ENCODE measurements at places on chromosomes 2 and 18.

DNA sequence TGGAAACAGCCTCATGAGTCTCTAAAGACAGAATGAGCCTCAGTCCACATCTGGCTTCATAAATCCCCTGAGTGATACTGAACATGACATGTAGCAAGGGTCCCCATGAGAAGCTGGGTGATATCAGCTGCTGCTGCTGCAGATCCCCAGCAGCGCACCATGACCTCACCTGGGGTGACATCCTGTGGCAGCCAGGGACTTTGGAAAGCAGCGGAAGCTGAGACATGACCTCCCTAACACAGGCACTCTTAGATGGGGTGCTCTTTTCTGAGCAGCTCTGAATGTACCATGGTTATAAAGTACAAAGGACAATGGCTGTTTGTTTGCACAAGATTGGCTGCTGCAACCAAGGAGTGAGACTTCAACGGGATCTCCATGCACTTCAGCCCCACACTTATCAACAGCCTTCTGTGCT is 74.7 kb upstream of the TMEM200C start:
- DNase-seq, result no peak

GRCh38 chr18:32919799-32920198 is 147.0 kb upstream of the KLHL14 start:
- DNase-seq, result peak; percentile 69

- no peak for DNase-seq
These were observed 74.3 kb downstream of the BIN1 start for GRCh38 chr2:127032621-127033020.

GRCh38 chr2:71530211-71530610 is 76.8 kb downstream of the DYSF start:
- no peak for DNase-seq

DNA sequence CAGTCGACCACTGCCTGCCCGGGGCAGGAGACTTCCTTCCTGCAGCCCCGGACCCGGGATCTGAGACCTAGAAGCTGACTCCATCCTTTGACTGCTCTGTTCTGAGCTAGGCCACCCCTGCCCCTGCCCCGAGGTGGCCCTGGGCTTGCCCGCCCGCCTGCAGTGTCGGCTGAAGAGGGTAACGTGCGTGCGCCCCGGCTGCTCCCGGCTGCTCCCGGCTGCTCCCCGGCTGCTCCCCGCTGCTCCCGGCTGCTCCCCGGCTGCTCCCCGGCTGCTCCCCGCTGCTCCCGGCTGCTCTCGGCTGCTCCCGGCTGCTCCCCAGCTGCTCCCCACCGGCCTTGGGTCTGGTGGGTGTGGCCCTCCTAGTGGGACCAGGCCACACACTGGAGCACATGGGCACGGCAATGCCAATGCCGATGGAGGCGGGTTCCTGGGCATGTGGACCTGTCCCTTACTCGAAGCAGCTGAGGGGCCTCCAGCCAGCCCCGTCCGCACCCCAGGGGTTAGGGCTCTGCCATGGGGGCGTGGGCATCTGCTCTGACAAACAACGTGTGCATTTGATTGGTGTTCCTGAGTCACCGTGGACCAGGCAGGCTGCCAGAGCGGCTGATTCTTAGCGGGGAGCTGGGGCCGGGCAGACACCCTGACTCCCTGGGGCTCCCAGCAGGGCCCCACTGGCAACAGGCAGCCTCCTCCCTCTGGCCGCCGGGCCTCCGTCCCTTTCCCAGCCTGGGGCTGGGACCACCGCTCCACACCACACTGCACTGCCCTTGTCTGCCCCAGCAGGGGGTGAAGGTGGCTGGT is 2.0 kb upstream of the GAL3ST2 start:
- peak; percentile 29 for DNase-seq

DNA sequence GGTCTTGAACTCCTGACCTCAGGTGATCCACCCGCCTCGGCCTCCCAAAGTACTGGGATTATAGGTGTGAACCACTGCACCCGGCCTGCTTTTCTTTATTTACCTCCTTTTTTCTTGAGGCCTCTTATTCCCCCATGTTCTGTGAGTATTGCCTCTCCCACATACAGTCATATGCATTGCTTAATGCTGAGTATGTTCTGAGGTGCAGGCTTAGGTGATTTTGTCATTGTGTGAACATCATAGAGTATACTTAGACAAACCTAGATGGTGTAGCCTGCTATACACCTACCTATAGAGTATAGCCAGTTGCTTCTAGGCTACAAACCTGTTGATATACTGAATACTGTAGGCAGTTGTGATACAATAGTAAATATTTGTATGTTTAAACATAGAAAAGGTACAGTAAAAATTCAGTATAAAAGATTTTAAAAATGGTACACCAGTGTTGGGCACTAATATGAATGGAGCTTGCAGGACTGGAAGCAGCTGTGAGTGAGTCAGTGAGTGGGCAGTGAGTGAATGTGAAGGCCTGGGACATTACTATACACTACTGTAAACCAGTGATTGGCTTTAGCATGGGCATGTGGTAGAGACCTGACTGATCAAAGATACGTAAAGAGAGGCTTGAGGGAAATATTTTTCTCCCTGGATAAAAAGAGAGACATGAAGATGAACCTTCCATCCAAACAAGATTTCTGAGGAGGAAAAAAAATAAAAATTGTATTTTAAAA is 17.6 kb downstream of the SLC39A10 start:
- no peak for DNase-seq

- DNase-seq, result no peak
These were observed 87.1 kb downstream of the PXDN start for GRCh38 chr2:1656961-1657841.

GRCh38 chr2:16025211-16025875 is 85.0 kb downstream of the MYCN start:
- no peak for DNase-seq

- no peak for DNase-seq
These were observed 768.6 kb upstream of the HS6ST1 start for GRCh38 chr2:129087133-129087813.

- DNase-seq, result no peak
These were observed 1131.7 kb upstream of the LRRTM1 start for GRCh38 chr2:81436256-81436655.

- no peak for DNase-seq
These were observed 47.1 kb downstream of the SLC4A1AP start for GRCh38 chr2:27710640-27711430.

GRCh38 chr2:36359067-36359466 is 3.5 kb downstream of the CRIM1 start:
- no peak for DNase-seq

- no peak for DNase-seq
These were observed 66.6 kb upstream of the HDAC4 start for GRCh38 chr2:239467281-239467955.

- no peak for DNase-seq
These were observed 560.0 kb upstream of the CDH2 start for GRCh38 chr18:28736951-28737350.

GRCh38 chr2:67208887-67209500 is 188.1 kb upstream of the ETAA1 start:
- DNase-seq, result no peak

DNA sequence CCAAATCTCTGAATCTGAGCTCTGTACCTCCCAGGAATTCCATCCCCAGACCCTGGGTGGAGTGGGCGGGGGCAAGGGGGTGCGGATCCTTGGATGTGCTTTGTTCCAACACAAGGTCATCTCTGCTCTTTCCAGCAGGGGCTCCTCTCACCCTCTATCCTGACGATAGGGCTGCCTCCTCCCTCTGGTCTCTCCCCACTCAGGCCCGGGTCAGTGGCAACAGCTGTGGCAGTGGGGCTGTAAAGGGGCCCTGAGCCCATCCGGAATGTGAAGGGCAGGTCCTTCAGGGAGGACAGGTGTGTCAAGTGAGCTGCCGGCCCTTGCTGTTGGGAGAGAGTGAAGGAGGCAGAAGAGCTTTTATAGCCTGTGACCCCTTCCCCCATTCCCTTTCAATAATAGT is 167.8 kb downstream of the CELF4 start:
- no peak for DNase-seq

DNA sequence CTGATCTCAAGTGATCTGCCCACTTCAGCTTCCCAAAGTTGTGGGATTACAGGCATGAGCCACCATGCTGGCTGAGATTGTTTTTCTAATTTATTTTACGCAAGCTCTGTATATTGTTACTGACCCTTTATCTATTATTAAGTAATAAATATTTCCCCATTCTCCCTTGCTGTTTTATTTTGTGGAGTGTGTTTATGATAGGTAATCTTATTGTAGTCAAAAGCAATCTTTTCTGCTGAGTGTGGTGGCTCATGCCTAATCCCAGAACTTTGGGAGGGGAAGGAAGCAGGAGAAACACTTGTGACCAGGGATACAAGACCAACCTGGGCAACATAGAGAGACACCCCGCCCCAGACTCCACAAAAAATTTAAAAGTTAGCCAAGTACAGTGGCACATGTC is 55.2 kb upstream of the RTN4 start:
- no peak for DNase-seq

DNA sequence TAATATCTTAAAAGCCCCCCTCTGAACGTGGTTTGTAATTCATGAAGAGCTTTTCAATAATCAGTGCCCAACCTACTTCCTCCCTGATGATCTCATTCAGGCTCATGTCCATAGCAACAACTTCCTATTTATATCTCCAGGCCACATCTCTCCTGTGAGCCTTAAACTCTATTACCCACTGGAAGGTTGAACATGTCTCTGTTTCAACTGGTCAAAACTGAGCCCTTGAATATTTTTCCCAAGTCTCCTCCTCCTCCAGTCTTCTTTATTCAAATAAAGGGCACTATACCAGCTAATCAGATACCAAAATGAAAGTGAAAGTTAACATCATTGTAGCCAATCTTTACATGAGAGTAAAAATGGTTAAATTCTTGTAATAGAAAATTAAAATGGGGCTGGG is 63.7 kb upstream of the ITGA4 start:
- peak; percentile 47 for DNase-seq

GRCh38 chr2:241489088-241489487 is 19.3 kb downstream of the STK25 start:
- no peak for DNase-seq

Measured in SHP77 (cell line).